ENCODE measurements at places on chromosomes 12 and 14. TPM values are rescaled to one million over a fixed set of nuclear protein-coding genes. Genes with fewer than 3 reads are reported as not detected.

VRTN gene
- total RNA-seq: not detected

GRCh38 chr12:27843714-27844245, 63.7 kb upstream of the MANSC4 start:
- DNase-seq: peak; percentile 49

DNA sequence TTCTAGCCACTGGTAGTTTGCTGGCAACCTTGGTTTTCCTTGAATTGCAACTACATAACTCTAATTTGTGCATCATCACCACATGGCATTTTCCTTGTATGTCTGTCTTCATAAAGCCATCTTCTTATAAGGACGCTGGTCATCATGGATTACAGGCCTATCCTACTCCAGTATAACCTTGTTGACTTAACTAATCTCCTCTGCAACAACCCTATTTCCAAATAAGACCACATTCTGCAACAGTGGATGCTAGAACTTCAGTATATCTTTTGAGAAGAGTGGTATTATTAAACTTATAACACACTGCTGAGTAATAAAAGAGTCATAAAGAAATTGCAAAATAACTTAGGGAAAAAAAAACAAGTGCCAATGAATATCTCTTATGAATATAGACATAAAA, 511.8 kb upstream of the FOXG1 start:
- peak; percentile 29 for DNase-seq

- DNase-seq: no peak
Measured at GRCh38 chr14:22656945-22657731, 13.0 kb upstream of the OR6J1 start.

DNA sequence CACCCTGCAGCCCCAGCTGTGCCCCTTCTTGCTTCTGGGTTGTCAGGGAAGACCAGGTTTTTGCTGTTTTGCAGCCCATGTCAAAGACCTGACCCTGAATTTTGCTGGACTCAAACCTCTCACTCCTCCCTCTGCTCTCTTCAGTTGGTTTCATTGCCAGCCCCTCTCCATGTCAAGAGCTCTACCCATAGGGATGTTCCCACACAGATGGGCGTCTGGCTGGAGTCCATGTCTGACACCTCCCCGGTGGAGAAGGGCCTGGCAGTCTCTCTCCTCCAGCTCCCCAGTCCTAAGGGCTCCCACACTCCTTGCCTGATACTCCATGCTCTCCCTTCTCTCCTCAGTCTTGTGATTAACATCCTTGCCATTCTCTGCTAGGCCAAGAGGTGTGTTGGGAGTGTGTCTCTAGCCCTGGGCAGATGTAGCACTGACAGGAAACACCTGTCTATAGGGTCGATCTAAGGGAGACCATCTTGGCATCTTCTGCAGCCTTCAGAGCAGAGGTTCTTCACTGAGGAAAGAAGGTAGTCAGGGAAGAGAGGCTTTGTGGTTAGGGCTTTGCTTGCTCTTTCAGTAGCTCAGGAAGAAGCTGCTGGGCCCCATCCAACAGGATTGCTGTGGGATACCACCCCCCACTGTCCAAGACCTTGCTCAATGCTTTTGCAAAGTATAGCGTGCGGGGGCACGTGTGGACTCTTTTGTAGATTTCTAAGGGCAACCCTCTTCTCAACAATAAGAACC, 4.7 kb downstream of the ASIC1 start:
- DNase-seq: no peak

- peak; percentile 97 for DNase-seq
Measured at GRCh38 chr12:49491823-49492222, 47.0 kb upstream of the KCNH3 start.

GRCh38 chr12:100833282-100833681, 38.7 kb downstream of the ANO4 start:
- DNase-seq: peak; percentile 10
